ENCODE measurements at places on chromosomes 5 and 9. TPM values are rescaled to one million over a fixed set of nuclear protein-coding genes. Genes with fewer than 3 reads are reported as not detected.

Gene PCDHGA11
- total RNA-seq, result not detected

Gene RC3H2
- total RNA-seq, result 22.8 TPM

DNA sequence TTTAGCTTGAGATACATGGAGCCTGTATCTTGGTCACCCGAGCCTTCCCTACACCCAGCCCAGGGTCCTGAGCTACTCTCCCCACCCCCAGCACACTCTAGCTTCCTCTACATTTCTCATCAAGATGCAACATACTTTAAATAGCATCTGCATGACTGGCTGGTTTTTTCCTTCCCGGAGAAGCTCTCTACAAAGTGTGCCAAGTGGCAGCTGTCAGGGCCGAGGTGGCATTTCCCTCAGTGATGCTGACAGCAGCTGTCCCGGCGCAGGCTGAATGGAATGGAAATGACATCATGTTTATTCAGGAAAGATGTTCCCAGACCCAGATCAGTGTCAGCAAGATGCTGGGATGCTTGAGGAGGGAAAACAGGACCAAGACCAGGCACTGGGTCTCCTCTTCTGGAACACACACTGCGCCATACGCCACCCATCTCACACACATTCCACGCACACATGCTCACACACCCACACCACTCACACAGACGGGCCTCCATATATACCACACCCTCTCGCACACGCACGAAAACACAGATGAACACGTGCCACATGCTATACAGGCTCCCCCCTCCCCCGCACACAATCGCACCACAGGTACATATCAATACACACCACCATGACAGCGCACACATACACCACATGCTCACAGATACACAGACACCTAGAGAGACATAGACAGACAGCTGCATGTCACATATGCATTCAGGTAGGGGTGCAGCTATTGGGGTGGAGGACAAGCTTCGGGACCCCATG, 67.8 kb downstream of the LHX2 start:
- no peak for DNase-seq

GRCh38 chr9:90249094-90249493, 393.5 kb downstream of the DIRAS2 start:
- no peak for DNase-seq

DNA sequence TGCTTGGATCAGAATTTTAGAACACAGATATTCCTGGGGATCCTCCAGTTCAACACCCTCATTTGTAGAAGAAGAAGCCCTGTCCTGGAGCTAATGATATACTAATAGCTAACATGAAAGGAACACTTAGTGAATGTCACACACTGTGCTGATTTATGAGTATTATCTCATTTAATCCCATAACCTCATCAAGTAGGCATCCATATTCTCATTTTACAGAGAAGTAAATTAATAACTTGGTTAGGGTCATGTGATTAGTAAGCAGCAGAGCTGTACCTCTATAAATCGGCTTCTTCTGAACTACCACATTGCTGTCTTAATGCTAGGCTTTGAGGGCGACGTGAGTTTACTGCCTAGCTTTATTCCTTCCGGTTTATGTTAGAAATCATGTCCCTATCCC, 6.0 kb downstream of the TTC23L start:
- DNase-seq, result no peak

GRCh38 chr5:175681968-175682340, 24.1 kb downstream of the HRH2 start:
- no peak for DNase-seq

Gene DIPK1B
- not detected for total RNA-seq

GRCh38 chr9:138060881-138061280, 183.3 kb downstream of the CACNA1B start:
- no peak for DNase-seq

Gene IFNA2
- total RNA-seq, result not detected

GRCh38 chr5:127386557-127386956, 96.0 kb downstream of the MEGF10 start:
- DNase-seq, result no peak

DNA sequence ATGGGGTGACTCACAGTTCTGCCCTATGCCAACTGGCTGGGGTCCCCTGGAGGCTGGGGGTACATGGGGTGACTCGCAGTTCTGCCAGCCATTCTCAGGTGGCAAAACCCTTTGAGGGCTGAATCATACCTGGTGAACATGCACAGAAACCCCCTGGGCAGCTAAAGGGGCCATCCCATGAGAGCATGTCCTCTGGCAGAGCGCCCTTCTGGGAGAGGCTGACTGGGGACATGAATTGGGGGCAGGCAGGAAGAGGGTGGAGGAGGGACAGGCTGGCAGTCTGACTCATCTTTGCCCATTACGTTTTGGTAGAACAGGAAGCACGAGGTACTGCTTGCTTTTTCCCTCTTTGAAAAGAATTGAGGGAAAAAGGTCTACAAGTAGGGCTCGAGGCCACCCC, 16.7 kb downstream of the TRAF1 start:
- DNase-seq, result peak; percentile 81

Gene CARD6
- 1.4 TPM for total RNA-seq

- DNase-seq, result no peak
Measured at GRCh38 chr9:68495247-68495646, 45.4 kb downstream of the TMEM252 start.

Gene FBN2
- not detected for total RNA-seq

GRCh38 chr9:128723352-128723865, 518 bp downstream of the ZDHHC12 start:
- DNase-seq, result no peak

- no peak for DNase-seq
Measured at GRCh38 chr9:134227451-134228411, 63.4 kb upstream of the RNU6ATAC start.

Gene CDC25C
- 12.2 TPM for total RNA-seq

Gene QRFP
- total RNA-seq, result not detected

GRCh38 chr9:122819791-122820489, 8.4 kb downstream of the PDCL start:
- DNase-seq, result no peak

Gene FAM221B
- total RNA-seq, result not detected
